ENCODE measurements at places on chromosomes 6 and 20.

DNA sequence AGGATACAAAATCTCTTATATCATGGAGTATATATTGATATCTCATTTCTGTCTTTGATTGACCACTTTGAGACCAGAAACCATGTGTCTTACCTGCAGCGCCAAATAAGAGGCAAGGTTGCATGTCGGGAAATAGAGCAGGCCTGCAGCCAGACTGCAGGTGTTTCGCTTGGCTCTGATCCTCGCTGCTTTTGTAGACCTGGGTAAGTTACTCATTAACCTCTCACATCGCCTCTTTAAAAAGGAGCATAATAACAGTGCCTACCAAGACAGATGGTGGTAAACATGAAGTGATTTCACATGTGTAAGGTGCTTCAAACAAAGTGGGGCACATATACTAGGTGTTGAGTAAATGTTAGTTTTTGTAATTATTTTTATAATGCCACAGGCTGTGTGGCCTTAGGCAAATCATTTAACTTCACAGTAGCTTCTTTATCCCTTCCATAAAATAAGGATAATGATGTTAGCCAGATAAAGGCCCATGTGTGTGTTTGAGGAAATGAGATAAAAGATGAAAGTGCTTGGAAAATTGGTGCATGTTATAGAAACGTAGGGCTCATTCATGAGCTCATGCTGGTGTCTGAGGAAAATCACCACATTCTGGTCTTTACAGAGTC, 248.8 kb upstream of the MAP3K7 start:
- DNase-seq, result no peak

GRCh38 chr6:170277893-170278742, 12.8 kb downstream of the DLL1 start:
- DNase-seq, result no peak

GRCh38 chr6:102223942-102224341, 830.4 kb downstream of the GRIK2 start:
- DNase-seq, result no peak

- no peak for DNase-seq
Observed at GRCh38 chr6:89536231-89536630, 102.3 kb downstream of the LYRM2 start.

- DNase-seq, result no peak
Observed at GRCh38 chr20:16299897-16300296, 273.4 kb downstream of the KIF16B start.

DNA sequence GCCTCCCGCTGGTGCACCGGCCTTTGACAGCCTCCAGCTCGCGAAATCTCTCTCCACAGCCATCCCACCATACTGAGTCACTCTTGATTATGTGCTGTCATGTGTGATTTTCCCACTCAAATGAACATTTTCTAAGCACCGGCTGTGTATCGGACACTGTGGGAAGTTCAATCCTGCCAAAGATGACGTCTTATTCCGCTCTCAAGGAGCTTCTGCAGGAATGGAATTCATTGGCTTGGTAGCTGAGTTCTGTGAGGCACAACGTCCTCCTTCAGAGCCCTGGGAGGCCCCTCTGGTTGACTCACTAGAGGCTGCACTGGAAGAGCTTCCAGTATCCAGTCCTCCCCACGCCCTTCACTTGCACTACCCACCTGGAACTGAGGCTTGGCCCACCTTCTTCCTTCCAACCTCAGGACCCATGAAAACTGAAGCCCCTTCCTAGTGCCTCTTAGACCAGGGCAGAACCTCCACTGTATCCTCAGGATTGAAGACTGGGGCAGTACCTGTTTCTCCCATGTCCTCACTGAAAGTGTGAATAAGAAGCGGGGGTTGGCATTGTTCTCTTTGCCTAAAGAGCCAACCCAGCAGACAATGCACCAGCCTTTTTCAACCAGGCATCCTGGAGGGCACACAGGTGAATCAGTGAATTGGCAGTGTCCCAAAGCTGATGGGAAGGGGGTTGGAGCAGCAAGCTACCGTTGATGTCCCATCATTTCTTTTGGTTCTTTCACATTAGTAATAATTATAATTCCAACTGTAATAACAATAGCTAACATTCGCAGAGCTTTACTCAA, 1.7 kb downstream of the UNC5CL start:
- no peak for DNase-seq

- no peak for DNase-seq
Observed at GRCh38 chr6:74749211-74750147, 456.4 kb downstream of the COL12A1 start.

DNA sequence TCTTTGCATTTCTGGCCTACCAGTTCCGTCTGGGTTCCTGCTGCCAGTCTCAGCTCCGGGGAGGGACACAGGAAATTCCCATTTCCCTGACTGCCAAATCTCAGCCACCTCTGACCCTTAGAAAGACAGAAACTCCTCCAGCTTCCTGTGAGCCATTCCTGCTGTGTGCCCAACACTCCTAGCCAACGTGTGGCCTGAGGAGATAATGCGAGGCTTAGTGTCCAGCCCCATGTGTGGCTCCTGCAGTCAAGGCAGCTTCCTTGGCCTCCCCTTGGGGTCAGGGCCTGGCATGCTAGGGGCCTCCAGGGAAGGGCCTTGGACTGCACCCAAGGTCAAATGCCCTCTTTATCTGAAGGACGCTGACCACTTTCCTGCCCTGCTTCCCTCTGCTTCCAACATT, 45.1 kb downstream of the MAFB start:
- no peak for DNase-seq

DNA sequence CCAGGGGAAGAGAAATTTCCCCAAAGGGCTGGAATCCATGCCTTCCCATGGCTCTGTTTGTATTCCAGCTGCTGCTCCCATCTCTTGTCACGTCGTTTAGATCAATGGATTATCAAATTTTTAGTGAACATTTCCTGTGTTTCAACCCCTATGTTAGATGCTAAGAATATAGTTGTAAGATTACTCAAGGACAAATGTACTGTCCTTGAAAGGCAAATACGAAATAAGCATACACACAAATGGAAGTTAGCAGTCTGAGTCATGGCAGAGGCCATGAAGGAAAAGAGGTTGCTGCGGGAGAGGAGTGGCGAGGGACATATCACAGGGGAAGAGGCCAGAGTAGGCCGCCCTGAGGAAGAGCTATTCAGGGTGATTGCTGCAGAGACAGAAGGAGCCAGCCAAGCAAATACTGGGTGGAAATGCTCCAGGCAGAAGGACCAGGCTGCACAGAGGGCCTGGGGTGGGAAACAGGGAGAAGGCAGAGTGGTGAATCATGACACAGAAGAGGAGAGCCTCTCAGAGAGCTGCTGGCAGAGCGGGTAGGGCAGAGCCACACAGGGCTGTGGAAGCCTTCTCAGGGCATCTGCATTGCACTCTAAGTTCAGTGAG, 219.2 kb upstream of the LRFN2 start:
- no peak for DNase-seq

GRCh38 chr6:156582509-156582992, 194.6 kb upstream of the ARID1B start:
- DNase-seq, result no peak

DNA sequence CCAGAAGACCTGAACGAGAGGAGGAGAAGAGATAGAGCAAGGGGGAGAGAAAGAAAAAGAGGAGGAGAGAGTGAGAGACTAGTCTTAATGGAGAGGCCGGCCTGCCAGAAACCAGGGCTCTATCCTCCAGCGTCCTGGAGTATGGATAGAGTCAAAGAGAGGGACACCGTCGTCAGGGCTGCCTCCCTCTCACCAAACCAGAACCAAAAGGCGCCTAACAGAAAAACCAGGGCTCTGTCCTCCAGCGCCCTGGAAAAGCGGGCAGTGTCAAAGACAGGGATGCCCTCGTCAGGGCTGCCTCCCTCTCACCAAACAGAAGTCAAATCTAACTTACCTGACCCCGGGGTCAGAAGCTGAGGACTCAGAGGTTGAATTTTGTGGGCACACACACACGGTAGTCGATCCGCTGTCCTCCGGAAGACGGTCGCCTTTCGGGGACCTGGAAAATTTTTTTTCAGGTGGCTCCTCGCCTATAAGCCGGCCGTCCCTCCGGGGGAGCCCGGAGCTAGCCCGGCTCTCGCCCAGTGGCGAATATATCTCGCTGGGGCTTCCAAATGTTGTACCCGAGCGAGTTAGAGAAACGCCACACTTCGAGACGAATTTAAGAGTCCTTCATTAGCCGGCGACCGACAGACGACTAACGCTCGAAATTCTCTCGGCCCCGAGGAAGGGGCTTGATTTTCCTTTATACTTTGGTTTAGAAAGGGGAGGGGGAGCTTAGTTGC, 148.2 kb downstream of the TRIM27 start:
- DNase-seq, result no peak

- no peak for DNase-seq
Observed at GRCh38 chr6:77686931-77687330, 34.1 kb downstream of the MEI4 start.

- DNase-seq, result no peak
Observed at GRCh38 chr6:46948699-46949098, 27.0 kb upstream of the ADGRF5 start.

- DNase-seq, result no peak
Observed at GRCh38 chr20:62741191-62741691, 32.6 kb downstream of the NTSR1 start.

- no peak for DNase-seq
Observed at GRCh38 chr6:81565071-81565470, 187.4 kb downstream of the TENT5A start.

- DNase-seq, result no peak
Observed at GRCh38 chr6:126182650-126183311, 157.1 kb upstream of the CENPW start.

GRCh38 chr6:169627736-169628607, 73.9 kb downstream of the WDR27 start:
- DNase-seq, result no peak

DNA sequence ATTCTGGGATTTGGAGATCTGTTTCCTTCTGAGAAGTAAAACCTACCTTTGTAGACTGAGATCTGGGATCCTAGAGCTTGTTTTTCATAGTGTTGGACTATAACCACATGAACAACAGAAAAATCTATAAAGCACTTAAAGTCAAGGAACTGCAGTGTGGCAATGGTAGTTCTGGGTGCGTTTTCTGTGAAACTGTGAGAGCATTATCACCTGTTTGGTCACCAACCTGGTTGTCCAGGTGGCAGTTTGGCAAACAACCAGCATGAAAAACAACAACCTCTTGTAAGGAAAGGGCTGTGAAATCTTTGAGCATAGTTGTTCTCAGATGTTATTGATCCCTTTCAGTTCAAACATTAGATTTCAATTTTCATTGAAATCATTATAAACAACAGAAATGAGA, 215.8 kb upstream of the CITED2 start:
- DNase-seq, result no peak

DNA sequence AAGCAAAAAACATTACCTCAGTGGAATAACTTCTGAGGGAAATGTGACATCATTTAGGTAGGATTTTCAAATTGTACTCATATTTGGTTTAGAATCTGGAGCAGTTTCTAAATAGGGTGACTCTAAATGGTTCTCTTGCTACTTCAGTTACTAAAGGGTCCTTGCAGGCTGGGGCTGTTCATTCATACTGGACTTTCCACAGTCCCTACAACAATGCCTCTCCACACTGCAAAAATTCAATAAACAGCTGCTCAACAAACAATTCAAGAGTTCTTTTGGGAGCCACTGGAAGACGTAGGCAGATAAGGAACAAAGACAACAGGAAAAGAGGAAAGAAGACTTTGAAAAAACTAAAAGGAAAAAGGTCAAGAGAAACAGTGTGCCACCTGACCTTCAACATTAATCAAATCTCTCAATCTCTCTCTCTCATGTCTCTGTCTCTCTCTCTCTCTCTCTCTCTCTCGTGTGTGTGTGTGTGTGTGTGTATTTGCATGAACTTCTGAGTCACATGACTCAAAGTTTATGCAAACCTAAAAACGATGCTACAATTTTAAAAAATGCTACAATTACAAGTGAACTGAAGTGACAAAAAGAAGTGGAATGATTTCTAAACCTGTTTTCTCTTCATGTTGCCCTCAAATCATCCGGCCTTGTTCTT, 14.5 kb downstream of the NOL7 start:
- no peak for DNase-seq

- no peak for DNase-seq
Observed at GRCh38 chr6:151288712-151289398, 49.1 kb downstream of the AKAP12 start.

GRCh38 chr20:48995589-48995988, 50.5 kb upstream of the CSE1L start:
- no peak for DNase-seq

GRCh38 chr20:48066246-48066645, 281.0 kb upstream of the SULF2 start:
- no peak for DNase-seq

GRCh38 chr6:15528870-15529269, 134.0 kb downstream of the DTNBP1 start:
- no peak for DNase-seq

- no peak for DNase-seq
Observed at GRCh38 chr6:10363911-10364310, 51.0 kb downstream of the TFAP2A start.

DNA sequence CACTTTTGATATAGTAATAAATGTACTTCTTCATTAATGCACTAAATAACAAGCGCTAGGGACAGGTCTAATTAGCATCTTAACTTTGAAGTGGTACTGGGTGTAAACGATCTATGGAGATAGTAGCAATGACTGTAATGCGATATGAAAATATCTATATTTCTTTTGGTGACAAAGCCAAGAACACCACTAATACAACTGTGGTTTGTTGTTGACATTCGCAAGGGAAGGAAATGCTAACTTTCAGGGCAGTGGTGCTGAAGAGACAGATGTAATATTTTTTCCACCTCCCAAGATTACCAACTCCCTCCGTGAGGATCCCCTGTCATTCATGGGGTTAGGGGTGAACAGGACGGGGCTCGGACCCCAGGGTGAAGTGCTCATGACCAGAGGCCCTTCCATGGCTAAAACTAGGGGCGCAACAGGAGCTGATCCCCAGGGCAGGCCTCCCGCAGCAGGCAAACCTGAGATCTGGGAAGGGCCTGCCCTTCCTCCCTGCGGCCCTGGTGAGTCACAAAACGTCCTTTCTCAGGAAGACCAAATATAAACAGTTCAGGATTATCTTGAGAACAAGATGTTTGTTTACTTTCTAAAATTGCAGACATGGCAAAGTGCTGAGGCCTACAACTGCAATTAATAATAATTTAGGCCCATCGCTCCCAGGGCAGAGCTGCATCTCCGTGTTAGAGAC, 65.0 kb upstream of the TOX2 start:
- DNase-seq, result no peak

GRCh38 chr6:112717401-112717800, 370.3 kb downstream of the RFPL4B start:
- no peak for DNase-seq

DNA sequence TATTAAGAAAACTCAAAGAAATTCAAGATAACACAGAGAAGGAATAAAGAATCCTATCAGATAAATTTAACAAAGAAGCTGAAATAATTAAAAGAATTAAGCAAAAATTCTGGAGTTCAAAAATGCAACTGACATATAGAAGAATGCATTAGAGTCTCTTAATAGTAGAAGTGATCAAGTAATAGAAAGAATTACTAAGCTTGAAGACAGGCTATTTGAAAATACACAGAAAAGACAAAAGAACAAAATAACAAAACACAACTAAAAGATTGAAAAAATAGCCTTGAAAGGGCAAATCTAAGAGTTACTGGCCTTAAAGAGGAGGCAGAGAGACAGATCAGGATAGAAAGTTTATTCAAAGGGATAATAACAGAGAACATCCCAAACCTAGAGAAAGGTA, 12.1 kb downstream of the SNX14 start:
- no peak for DNase-seq

GRCh38 chr6:29655658-29656057, 1.2 kb upstream of the MOG start:
- no peak for DNase-seq

GRCh38 chr6:37314487-37315156, 39.2 kb upstream of the RNF8 start:
- no peak for DNase-seq

GRCh38 chr6:108350528-108350927, 55.7 kb downstream of the AFG1L start:
- no peak for DNase-seq

GRCh38 chr6:38187811-38188590, 368.5 kb downstream of the ZFAND3 start:
- no peak for DNase-seq

Data from tibial artery (tissue), 4 donors.